ENCODE measurements at places on chromosomes 12 and 14. TPM values are rescaled to one million over a fixed set of nuclear protein-coding genes. Genes with fewer than 3 reads are reported as not detected.

DNA sequence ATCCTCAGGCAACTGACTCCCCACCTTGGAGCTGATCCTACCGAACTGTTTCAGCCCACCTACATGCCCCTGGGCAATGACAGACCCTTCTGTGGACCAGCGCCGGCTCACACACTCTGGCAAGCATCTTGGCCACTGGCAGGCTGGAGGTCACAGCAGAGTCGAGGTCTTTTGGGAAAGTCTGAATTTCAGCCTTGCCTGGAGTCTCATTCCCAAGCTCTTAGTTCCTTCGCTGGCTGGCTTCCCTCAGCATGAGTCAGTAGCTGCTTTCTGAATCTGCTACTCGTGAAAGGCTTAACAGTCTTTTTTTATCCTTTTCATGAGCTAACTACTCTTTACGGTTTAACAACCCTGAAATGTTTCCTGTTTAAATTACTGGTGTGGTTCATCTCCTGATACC lies 44.5 kb downstream of the ASCL4 start:
- no peak for DNase-seq

GRCh38 chr12:112430929-112431328 lies 12.2 kb downstream of the PTPN11 start:
- DNase-seq: no peak

DNA sequence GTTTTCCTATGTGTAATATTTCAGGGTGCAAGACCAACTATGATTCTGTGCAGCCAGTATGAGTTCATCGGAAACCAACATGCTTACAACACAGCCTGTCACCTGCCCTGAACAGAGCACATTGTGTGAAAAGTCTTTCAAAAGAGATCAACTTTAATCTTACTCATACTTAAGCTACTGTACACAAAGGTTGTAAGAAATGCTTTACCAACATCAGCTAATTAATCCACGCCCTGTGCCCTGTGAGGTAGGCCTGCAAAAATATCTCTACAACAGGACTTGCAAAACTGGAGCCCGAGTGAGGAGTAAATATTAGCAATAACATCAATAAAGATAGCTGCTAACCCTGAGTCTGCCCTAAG lies 15.1 kb downstream of the APPL2 start:
- DNase-seq: no peak

GRCh38 chr12:5335069-5335468 lies 96.8 kb upstream of the NTF3 start:
- no peak for DNase-seq

DNA sequence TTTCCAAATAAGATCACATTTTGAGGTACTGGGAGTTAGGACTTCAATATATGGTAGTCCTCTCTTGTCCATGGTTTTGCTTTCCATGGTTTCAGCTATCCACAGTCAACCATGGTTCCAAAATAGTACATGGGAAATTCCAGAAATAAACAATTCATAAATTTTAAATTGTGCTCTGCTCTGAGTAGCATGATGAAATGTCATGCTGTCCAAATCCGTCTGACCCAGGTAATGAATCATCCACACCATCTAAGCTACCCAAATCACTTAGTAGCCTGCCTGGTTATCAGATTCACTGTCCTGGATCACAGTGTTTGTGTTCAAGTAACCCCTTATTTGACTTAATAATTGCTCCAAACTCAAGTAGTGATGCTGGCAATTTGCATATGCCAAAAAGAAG lies 197.9 kb downstream of the TMTC3 start:
- no peak for DNase-seq

GRCh38 chr12:1562813-1563407 lies 31.5 kb downstream of the FBXL14 start:
- no peak for DNase-seq

DNA sequence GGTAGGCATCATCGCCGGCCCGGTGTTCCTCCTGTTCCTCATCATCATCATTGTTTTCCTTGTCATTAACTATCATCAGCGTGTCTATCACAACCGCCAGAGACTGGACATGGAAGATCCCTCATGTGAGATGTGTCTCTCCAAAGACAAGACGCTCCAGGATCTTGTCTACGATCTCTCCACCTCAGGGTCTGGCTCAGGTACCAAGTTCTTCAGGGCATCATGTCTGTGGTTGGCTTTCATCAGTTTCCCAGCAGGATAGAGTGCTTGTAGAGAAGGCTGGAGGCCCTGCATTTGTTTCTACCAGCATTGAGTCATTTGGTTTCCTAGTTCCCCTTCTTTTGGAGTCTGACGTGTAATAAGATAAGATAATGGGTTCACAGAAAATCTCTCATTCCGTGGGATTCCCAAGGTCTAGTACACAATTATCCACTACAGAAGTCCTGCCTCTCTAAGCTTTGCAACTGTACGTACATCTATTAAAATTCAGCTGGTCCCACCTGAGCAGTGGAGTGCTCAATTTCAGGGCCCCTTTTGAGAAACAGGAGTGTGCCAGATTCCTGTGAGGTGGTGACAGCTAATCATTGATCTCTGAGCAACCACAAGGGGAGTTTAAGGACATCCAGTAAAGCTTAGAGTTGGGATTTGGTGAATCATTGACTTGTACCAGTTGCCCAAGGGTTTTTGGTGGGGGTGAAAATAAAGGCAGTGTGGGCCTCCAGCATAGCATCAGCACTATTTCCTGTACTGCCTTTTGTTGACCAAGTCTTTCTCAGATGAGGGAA lies 25.1 kb downstream of the ACVR1B start:
- peak; percentile 47 for DNase-seq

DNA sequence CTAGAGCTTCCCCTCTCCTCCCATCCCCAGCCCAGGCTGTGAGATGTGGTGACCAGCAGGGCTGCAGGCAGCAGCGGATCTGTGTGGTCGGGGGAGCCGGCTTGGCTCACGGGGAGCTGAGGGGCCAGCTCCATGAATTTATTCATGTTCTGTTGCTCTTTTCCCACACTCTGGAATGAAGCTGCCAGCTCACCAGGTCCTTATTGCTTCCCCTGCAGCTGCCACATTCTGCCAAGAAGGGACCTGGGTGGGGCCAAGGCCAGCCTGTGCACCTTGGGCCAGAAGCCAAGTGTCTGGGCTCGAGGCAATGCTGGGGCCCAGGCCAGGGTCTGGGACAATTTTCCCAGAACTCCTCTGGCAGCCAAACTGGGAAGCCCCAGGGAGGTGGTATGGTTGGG lies 2.5 kb upstream of the C1QL4 start:
- no peak for DNase-seq

Gene KRT79
- total RNA-seq: not detected

All from dermis blood vessel endothelial cell (primary cell).